NCI-H1048 (cell line): ENCODE measurements at places on chromosomes 16 and 17.

- DNase-seq = no peak
Observed at GRCh38 chr17:1843947-1844346, 14.1 kb downstream of the RPA1 start.

DNA sequence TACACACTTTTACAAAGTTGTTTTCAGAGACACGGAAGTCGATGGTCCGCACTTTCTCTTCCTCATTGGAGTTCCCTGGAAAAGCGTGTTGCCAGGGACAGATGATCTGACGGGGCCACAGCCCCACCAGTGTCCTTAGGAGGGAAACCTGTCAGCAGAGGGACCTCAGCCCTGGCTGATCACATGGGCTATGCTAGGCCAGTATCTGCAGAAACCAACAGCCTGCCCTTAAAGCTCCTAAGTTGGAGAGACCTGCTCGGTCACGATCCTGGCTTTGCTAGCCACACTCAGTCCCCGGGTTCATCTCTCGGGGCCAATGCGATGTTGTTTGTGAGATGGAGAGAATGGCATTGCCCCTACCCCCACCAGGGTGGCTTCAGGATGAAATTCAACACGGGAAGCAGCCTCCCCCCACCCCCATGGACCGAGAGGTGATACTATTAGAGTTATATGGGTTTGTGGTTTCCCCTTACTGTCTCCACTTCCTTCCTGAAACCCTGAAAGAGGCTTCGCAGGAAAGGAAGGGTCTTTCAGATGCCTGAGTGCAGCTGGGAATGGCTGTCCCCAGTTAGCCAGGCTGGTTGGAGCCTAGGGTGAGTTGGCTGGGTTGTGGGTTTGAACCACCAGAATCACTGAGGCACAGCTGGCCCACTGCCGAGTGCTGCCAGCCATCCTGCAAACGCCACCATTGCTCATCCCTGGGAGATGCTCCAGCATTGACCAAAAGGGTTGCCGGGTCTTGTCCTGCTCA lies 16.6 kb downstream of the RMI2 start:
- DNase-seq = no peak

DNA sequence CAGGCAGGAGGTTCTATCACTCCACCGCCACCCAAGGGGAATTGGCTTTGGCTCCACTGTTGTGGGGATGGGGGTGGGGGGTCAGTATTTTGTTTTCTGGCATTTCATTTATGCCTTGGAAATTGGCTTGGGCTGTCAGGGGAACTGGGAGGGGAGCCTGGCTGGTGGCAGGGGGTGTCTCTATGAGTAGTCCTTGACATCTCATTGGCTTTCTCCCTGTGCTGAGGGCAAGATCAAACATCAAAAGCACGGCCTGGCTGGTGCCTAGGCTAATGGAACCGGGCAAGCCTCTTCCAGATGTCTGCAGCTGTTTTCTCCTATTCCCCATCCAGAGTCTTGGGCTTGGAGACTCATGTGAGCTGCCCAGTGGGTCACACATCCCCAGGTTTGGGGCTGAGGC lies 17.4 kb upstream of the NGFR start:
- no peak for DNase-seq

GRCh38 chr16:19749571-19750080 lies 31.6 kb downstream of the IQCK start:
- no peak for DNase-seq

GRCh38 chr17:73133911-73134649 lies 30.7 kb upstream of the SSTR2 start:
- no peak for DNase-seq

DNA sequence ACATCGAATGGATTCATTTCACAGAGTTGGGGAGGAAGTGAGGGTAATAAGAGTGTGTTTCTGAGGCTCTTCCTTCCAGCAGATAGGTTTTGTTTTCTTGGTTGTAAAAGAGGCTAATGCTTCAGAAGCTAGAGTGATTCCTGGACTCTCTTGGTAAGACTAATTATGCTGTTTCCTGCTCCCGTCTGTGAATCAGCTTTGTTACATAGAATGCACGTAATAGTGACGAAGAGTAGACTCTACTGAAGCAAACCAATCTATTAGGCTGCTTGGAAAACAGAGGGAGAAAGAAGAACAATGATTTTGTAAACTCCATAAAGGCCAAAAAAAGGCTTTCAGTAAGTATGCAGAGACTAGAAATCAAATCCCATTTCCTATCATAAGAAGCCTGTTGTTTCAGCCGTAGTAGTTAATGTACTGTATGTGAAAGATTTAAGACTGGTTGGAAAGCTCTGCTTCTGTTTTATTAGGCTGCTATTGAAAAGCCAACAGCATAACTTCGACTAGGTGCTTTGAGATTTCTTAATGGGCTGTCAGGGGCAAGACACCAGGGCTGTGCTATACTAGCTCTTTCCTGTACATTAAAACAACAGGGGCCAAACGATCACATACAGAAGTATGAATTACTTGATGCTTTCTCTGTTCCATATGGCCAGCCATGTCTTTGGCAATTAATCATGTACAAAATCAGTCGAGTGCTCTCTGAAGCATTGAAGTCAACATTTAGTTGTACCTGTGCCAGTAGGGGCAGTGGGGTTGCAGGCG lies 219.0 kb downstream of the FTO start:
- DNase-seq = no peak

DNA sequence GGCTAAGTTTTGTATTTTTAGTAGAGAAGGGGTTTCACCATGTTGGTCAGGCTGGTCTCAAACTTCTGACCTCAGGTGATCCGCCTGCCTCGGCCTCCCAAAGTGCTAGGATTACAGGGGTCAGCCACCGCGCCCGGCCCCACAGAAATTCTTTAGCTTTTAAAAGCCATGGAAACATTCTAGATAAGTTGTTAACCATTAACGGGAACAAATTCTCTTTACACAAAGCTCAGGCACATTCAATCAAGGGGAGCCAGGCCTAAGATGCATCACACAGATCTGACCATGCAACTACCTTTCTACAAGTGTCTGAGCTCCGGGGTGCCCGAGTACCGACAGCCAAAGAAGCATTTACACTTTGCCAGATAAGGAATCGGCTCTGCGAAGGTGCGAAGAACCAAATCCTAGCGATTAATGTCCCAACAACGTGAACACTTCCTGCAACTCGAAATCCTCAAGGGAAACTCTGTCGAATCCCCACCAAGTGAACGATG lies 1.0 kb downstream of the EMC8 start:
- DNase-seq = no peak

- DNase-seq = no peak
Observed at GRCh38 chr16:69756705-69757104, 2.0 kb upstream of the NOB1 start.

DNA sequence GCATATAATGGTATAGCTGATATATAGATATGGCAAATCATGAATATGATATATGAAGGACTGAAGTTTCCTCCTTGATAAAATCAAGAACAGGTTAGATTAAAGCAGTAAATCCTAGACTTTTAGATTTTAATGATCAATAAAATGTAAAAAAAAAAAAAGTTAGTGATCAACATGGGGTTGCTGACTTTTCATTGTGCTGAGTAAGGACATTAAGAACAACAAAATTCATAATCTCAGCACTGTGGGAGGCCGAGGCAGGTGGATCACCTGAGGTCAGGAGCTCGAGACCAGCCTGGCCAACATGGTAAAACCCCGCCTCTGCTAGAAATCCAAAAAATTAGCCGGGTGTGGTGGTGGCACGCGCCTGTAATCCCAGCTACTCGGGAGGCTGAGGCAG lies 10.4 kb upstream of the CHD3 start:
- DNase-seq = no peak

DNA sequence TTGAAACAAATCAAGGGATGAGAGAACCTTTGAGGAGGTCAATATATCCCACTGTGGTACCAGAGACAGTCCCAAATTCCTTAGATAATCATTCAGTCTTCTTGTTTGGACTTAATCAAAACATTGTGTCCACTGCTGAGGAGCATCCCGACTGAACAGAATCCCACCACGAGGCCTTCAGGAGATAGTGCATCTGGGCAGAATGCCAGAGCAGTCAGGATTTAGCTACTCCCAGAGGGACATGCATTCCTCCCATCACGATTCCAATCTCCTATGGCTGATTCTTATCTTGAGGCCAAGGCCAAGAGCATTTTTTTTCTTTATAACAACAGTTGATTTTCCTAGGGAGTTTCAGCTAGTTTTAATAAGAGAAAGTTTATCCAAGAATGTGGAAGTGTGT lies 87.4 kb upstream of the COX10 start:
- DNase-seq = no peak

GRCh38 chr16:87789437-87790291 lies 23.9 kb upstream of the KLHDC4 start:
- DNase-seq = no peak
